ENCODE measurements at places on chromosomes 11 and 22. TPM values are rescaled to one million over a fixed set of nuclear protein-coding genes. Genes with fewer than 3 reads are reported as not detected.

- H3K4me3 ChIP-seq, result no peak overlapping the region
- no peak overlapping the region for H3K27ac ChIP-seq
- no peaks in the 10 kb centered on the region for H3K4me1 ChIP-seq
- no peak for DNase-seq
These were observed 41.4 kb downstream of the RIC3 start for GRCh38 chr11:8127447-8127846.

GRCh38 chr11:119222308-119222707 is 16.2 kb downstream of the CBL start:
- H3K27me3 ChIP-seq, result no peaks in the 10 kb centered on the region
- no peak for DNase-seq
- no peaks in the 10 kb centered on the region for H3K36me3 ChIP-seq
- no peaks in the 10 kb centered on the region for H3K4me1 ChIP-seq

DNA sequence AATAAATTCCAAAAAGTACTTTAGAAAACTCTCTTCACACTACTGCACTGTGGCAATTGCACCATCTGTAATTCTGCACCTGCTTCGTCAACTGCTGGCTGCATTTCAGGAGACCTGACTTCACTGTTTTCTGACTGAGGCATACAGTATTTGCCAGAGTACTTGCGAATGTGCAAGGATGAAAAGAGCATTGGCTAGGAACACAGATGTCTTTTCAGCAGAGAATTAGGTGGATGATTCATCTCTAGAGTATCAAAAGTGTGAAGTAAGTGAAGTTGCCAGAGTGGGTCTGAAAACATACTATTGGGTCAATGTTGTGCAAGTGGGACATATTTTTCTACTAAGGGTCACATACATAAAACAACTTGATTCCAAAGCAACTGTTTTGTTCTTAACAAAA is 427.5 kb upstream of the CCDC90B start:
- no peaks in the 10 kb centered on the region for H3K4me1 ChIP-seq
- no peaks in the 10 kb centered on the region for H3K27me3 ChIP-seq
- no peak overlapping the region for H3K27ac ChIP-seq
- H3K36me3 ChIP-seq, result no peaks in the 10 kb centered on the region
- DNase-seq, result peak; percentile 71

- no peaks in the 10 kb centered on the region for H3K36me3 ChIP-seq
- no peak for DNase-seq
- H3K27me3 ChIP-seq, result no peaks in the 10 kb centered on the region
- peaks cover 8% of the 10 kb centered on the region for H3K4me1 ChIP-seq
These were observed 44.3 kb upstream of the A4GALT start for GRCh38 chr22:42764895-42765363.

GRCh38 chr11:122074022-122074421 is 42.0 kb downstream of the BLID start:
- no peaks in the 10 kb centered on the region for H3K27me3 ChIP-seq
- no peak overlapping the region for H3K4me3 ChIP-seq
- no peak for DNase-seq
- no peaks in the 10 kb centered on the region for H3K36me3 ChIP-seq

DNA sequence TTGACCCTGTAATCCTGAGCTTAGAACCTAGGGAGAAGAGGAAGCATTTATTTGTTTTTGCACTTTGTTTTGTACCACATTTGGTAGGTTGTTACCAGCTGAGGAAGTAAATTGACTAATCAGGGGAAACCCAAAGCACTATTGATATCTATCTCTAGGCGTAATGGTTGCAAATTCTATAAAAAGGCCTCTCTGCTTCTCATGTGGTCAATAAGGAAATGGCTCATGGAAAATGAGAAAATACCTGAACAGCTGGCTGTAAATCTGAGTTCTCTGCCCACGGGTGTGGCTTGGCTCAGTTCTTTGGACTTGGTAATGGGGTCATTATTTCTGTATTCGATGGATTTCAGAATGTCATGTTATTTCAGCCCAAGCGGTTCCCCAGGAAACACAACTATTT is 42.4 kb downstream of the BARX2 start:
- H3K27me3 ChIP-seq, result no peaks in the 10 kb centered on the region
- no peaks in the 10 kb centered on the region for H3K36me3 ChIP-seq
- H3K4me1 ChIP-seq, result peaks cover 6% of the 10 kb centered on the region
- H3K4me3 ChIP-seq, result no peak overlapping the region

DNA sequence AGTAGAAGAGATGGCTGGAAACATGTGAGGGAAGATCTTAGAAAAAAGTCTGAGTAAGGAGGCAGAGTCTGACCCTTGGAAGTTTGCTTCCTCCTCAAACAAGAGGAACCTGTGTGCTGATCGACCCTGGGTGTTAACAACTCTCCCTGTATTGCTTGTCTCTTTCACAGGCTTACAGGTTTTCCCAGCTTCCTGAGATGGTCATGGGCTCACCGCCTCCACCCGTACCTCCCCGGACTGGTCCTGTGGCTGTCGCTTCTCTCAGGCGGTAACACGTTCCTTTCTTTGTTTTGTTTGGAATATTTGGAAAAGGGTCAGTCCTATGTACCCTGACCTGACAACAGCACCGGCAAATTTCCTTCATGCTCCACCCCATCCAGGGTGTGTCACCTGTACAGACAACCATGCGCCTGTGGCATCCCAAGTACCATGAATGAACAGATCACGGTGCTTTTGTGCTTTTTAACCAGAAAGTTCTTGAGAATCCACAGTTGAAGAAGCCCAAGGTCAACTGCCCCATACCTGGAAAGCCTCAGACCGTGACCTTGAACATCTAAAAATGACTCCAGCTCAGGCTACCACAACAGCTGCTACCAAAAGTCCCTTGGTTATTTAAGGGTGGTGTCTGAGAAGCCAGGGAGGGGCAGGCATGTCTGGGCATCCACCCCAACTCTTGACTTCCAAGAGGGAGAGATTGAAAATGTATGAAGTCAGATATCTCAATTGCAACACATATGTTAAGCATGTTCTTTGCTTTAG is 44.6 kb downstream of the C11orf91 start:
- no peak overlapping the region for H3K27ac ChIP-seq
- no peaks in the 10 kb centered on the region for H3K27me3 ChIP-seq
- H3K36me3 ChIP-seq, result no peaks in the 10 kb centered on the region

- H3K4me1 ChIP-seq, result peaks cover 33% of the 10 kb centered on the region
- H3K27me3 ChIP-seq, result no peaks in the 10 kb centered on the region
- no peak overlapping the region for H3K4me3 ChIP-seq
- peak overlapping the region; percentile 52 for H3K27ac ChIP-seq
These were observed 538.1 kb downstream of the SOX6 start for GRCh38 chr11:15818132-15818842.

GRCh38 chr11:70581991-70582885 is 183.9 kb downstream of the CTTN start:
- H3K27ac ChIP-seq, result no peak overlapping the region
- no peaks in the 10 kb centered on the region for H3K27me3 ChIP-seq
- no peaks in the 10 kb centered on the region for H3K4me1 ChIP-seq
- no peak overlapping the region for H3K4me3 ChIP-seq
- no peak for DNase-seq

- H3K27me3 ChIP-seq, result no peaks in the 10 kb centered on the region
- no peaks in the 10 kb centered on the region for H3K4me1 ChIP-seq
- no peak overlapping the region for H3K27ac ChIP-seq
- no peak for DNase-seq
- peaks cover 36% of the 10 kb centered on the region for H3K36me3 ChIP-seq
These were observed 99.0 kb downstream of the AMOTL1 start for GRCh38 chr11:94866936-94867795.

- H3K36me3 ChIP-seq, result no peaks in the 10 kb centered on the region
- H3K27me3 ChIP-seq, result no peaks in the 10 kb centered on the region
- H3K4me1 ChIP-seq, result peaks cover 9% of the 10 kb centered on the region
- H3K4me3 ChIP-seq, result no peak overlapping the region
These were observed 135.0 kb downstream of the CSNK2A3 start for GRCh38 chr11:11217929-11218628.

DNA sequence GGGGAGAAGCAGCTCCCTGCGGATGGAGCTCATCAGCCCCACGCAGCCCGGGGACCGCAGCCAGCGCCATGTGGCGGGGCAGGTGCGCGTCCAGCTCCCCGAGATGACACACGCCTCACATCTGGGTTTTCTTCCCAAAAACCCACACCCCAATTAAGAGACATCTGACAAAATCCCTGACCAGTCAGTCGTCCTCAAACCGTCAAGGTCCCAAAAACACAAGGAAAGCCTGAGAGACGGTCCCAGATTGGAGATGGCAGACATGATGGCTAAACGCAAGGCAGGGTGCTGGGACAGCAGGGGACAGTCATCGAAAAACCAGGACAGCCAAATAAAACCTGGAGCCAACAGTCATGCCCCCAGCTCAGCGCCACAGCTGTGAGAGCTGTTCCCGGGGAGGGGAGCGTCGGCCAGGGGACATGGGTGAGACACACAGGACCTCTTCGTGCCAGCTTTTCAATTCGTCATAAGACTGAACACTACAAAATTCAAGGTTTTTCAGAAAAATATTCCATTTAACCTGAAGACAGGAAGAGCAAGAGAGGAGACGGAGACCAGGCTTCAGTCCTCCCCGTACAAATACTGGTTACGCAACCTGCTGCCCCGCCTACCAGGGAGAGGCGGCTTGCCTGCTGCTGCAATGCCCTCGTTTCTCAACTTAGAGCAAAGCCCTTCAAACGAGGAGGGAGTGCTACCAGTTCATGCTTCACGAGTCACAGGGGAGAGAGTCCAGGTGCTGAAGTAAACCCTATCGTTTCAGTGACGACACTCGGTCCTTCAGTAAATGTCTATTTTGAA is 10.5 kb downstream of the TOLLIP start:
- H3K27me3 ChIP-seq, result no peaks in the 10 kb centered on the region
- no peak overlapping the region for H3K4me3 ChIP-seq
- peaks cover 71% of the 10 kb centered on the region for H3K4me1 ChIP-seq
- peak; percentile 93 for DNase-seq
- peaks cover 3% of the 10 kb centered on the region for H3K36me3 ChIP-seq

DNA sequence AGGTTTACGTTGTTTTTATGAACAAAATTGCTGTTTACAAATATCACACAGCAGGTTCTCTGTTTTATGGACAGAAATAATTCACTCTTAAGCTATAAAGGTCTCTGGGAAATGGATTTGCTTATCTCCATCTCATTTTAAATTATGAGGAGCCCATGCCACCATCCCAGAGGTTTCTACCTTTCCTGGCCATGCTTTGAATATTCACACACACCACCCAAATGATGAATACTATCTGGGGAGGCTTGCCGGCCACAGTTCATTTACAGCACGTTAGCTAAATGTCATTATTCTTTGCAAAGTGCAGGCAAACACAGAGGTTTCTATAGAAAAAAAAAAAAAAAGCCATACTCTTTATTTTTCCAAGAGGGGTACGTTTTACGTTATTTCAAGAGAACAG is 1446.7 kb downstream of the FAM181B start:
- H3K36me3 ChIP-seq, result no peaks in the 10 kb centered on the region
- no peak overlapping the region for H3K27ac ChIP-seq
- no peaks in the 10 kb centered on the region for H3K4me1 ChIP-seq
- no peaks in the 10 kb centered on the region for H3K27me3 ChIP-seq
- H3K4me3 ChIP-seq, result no peak overlapping the region

- H3K27me3 ChIP-seq, result no peaks in the 10 kb centered on the region
- H3K4me1 ChIP-seq, result peaks cover 6% of the 10 kb centered on the region
- H3K27ac ChIP-seq, result no peak overlapping the region
- peaks cover 10% of the 10 kb centered on the region for H3K36me3 ChIP-seq
These were observed 32.6 kb downstream of the CAPN1 start for GRCh38 chr11:65214212-65214845.

GRCh38 chr11:62438641-62439040 is 19.8 kb downstream of the SCGB1A1 start:
- peaks cover 2% of the 10 kb centered on the region for H3K4me1 ChIP-seq
- no peak overlapping the region for H3K27ac ChIP-seq
- H3K4me3 ChIP-seq, result no peak overlapping the region
- no peaks in the 10 kb centered on the region for H3K27me3 ChIP-seq
- no peak for DNase-seq

GRCh38 chr11:2718817-2719438 is 19.1 kb upstream of the KCNQ1OT1 start:
- H3K4me3 ChIP-seq, result no peak overlapping the region
- no peak for DNase-seq
- H3K36me3 ChIP-seq, result no peaks in the 10 kb centered on the region
- no peak overlapping the region for H3K27ac ChIP-seq
- no peaks in the 10 kb centered on the region for H3K4me1 ChIP-seq

GRCh38 chr22:39690881-39691605 is 120.5 kb downstream of the CACNA1I start:
- no peaks in the 10 kb centered on the region for H3K27me3 ChIP-seq
- H3K36me3 ChIP-seq, result no peaks in the 10 kb centered on the region
- no peak overlapping the region for H3K4me3 ChIP-seq
- H3K27ac ChIP-seq, result no peak overlapping the region
- no peaks in the 10 kb centered on the region for H3K4me1 ChIP-seq
- no peak for DNase-seq

DNA sequence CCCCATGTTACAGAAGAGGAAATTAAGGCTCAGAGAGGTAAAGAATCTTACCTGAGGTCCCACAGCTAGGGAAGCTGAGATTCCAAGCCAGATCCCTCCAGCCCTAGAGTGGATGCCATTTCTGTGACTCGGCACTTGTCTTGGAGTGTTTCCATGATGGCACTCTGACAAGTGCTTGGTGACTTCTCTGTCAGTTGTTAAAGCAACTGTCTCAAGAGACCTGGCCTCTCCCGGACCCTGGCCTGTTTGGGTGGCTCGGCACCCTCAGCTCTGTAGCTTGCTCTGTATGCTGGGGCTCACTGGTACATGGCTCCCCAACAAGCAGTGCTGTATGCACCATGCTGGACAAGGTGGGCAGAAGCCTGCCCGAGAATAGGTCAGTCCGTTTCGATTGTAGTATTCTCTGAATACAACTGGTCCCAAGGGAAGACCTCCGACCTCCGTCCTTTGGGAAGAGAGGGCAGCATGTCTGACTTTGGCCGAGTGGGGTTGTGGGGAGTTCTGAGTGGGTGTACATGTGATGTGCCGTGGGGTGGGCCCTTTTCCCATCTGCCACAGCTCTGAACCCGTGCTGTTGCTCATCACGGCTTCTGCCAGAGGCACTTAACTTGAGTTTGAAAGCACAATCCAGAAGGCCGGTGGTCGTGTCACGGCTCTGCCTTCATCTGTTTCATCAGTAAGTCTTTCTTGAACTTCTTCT is 12.4 kb downstream of the ACO2 start:
- no peaks in the 10 kb centered on the region for H3K27me3 ChIP-seq
- no peak for DNase-seq
- H3K4me1 ChIP-seq, result peaks cover 28% of the 10 kb centered on the region
- H3K36me3 ChIP-seq, result no peaks in the 10 kb centered on the region

GRCh38 chr11:130037058-130037457 is 32.6 kb upstream of the APLP2 start:
- H3K4me1 ChIP-seq, result no peaks in the 10 kb centered on the region
- H3K27ac ChIP-seq, result no peak overlapping the region
- H3K27me3 ChIP-seq, result no peaks in the 10 kb centered on the region
- no peak for DNase-seq
- no peaks in the 10 kb centered on the region for H3K36me3 ChIP-seq

RASSF10 gene
- total RNA-seq, result not detected

CHRNA10 gene
- total RNA-seq, result 3.0 TPM

TMA7B gene
- total RNA-seq, result not detected

UBQLNL gene
- total RNA-seq, result 4.3 TPM

PGA4 gene
- total RNA-seq, result 120 TPM

C11orf97 gene
- total RNA-seq, result not detected

CARD10 gene
- 17.4 TPM for total RNA-seq

RIBC2 gene
- total RNA-seq, result not detected

PLXNB2 gene
- 113 TPM for total RNA-seq

TMEM45B gene
- 4.6 TPM for total RNA-seq

DPAGT1 gene
- total RNA-seq, result 26.7 TPM

USP47 gene
- 51.1 TPM for total RNA-seq

ART1 gene
- total RNA-seq, result not detected
